NCI-H1105 (cell line): ENCODE measurements at places on chromosomes 1 and 21.

DNA sequence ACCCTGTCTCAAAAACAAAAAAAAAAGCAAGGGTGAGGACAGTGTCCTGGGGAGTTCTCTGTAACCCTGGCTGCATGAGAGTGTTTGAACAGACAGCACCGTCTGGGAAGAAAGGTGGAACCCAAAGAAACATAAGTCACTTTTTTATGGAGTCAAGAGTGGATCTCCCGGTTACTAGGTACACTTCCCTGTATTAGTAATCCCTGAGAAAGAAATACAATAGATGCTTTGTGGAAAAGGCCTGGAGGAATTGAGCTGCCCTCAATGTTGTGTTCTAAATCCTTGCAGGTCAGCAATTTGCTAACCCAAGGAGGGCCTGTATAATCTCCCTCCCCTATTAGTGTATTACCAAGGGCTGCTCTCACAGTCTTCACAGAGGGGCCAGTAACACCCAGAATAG, 16.6 kb downstream of the DEGS1 start:
- DNase-seq, result no peak

DNA sequence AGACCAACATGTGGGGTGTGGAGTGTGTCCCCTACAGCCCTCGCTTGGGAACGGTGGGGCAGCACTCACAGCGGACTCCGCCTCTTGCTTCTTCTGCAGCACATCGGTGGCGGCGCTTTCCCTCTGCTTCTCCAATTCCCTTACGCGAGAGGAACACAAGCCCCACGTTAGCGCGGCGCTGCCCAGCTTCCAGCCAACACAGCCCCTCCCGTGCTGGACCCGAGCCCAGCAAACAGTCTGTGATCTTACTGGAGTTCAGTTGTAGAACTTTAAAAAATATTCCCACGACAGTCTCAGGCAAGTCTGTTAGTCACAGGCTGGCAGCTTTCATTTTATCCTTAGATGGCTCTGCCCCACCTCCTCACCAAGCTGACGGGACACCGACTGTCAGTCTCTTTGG, 13.6 kb downstream of the THAP3 start:
- DNase-seq, result no peak

GRCh38 chr21:43805275-43805800, 16.0 kb downstream of the RRP1 start:
- no peak for DNase-seq

DNA sequence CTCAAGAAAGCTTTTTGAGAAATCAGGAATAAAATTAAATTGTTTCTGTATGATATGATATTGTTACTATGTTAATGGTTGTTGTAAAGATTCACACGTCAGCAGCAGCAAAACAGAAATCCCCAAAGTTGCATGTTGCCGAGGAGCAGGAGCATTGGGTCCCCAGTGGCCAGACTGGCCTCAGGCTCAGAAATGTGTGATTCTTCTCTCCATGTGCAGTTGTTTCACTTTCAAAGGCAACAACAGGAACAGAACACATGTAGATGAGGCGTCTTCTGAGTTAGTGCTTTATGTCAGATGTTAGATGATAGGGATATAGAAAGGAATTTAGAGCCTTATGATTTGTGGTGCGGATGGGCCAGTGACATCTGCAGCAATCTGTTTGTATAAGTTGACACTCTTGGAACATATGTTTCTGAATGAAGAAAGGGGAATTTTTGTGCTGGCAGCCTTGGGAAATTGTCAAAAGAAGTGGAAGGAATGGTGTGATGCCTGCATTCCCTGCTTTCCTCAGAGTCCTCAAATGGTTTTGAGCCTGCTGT, 2.1 kb upstream of the TTLL7 start:
- DNase-seq, result no peak

GRCh38 chr1:205232127-205232820, 4.5 kb downstream of the TMCC2 start:
- DNase-seq, result no peak

DNA sequence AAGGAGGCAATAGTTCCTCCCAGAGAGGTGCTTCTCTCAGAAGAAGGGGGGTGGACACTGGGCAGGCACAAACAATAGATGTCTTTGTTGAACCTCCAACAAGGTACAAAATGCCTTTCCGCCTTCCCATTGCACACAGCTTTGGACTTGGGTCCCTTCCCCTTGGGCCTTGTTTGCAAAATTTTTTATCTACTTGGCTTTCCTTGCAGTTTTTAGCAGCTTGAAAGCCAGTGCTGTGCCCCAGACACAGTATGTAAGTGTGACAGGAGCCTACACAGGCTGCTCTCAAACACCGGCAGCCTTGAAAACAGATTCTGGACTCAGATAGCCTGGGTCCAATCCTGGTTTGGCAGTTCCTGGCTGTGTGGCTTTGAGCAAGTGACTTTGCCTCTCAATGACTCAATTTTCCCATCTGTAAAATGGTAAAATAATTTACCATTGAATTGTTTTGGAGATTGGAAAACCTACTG, 43.0 kb downstream of the ELAPOR1 start:
- DNase-seq, result no peak
